ENCODE measurements at places on chromosomes 2 and 18.

- DNase-seq: no peak
These were observed 800.8 kb upstream of the SOX11 start for GRCh38 chr2:4891394-4891793.

DNA sequence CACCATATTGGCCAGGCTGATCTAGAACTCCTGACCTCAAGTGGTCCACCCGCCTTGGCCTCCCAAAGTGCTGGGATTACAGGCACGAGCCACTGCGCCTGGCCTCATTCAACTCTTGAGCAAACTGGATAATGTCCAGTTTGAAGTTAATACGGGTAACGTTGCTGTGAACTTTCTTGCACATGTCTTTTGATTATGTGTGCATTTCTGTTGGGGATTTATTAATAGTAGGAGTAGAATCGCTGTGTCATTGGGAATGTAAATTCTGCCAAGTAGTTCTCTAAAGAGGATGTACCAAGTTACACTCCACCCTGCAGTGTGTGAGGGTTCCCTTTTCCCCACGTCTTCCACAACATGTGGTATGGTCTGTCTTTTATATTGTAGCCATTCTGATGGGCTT is 6.2 kb downstream of the IMPA2 start:
- DNase-seq: no peak

- DNase-seq: no peak
These were observed 129.0 kb upstream of the FAM98A start for GRCh38 chr2:33728106-33728505.

DNA sequence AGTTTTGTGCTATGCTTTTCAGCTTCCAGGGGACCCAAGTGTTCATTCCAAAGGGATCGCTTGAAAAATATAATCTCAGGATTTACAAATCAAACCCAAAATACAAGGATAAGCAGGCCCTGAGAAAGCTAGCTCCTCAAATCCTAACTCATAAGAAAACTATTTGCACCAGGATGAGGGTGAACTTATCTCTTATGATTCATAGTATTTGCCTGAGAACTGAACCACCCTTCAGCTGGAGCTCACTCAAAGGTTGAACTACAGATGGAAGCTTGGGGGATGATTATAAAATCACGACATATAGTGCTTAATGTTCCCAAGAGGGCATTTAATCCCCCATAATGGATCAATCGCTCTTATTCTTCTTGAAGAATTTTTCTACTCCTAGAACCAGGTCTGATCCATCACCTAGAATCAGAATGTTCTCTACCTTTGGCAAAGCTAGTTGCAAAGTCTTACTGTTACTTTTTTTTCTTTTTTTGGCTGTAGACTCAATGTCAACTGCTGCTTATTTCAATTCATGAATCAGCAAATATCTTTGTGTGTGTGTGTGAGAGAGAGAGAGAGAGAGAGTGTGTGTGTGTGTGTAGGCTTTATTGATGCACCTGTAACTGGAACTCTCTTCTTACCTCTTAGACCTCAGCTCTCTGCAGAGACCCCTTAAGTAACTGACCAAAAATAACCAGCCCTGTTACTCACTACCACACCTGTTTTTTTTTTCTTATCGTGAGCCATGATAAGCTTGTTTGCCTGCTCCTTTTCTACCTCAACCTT is 44.8 kb downstream of the ARL4C start:
- DNase-seq: peak; percentile 86

GRCh38 chr2:96404446-96405373 is 69.1 kb downstream of the NCAPH start:
- DNase-seq: no peak
